ENCODE measurements at places on chromosomes 4 and X.

- H3K4me3 ChIP-seq: no peak overlapping the region
- no peaks in the 10 kb centered on the region for H3K27me3 ChIP-seq
- H3K4me1 ChIP-seq: no peaks in the 10 kb centered on the region
- DNase-seq: no peak
Observed at GRCh38 chr4:81541161-81541945, 69.6 kb upstream of the RASGEF1B start.

GRCh38 chr4:26787461-26788340 lies 72.9 kb upstream of the STIM2 start:
- H3K4me1 ChIP-seq: peaks cover 29% of the 10 kb centered on the region
- no peaks in the 10 kb centered on the region for H3K36me3 ChIP-seq
- no peak overlapping the region for H3K4me3 ChIP-seq
- DNase-seq: peak; percentile 52

GRCh38 chr4:78662658-78663057 lies 111.1 kb downstream of the ANXA3 start:
- peaks cover 65% of the 10 kb centered on the region for H3K4me1 ChIP-seq
- no peak overlapping the region for H3K27ac ChIP-seq
- no peaks in the 10 kb centered on the region for H3K27me3 ChIP-seq
- H3K36me3 ChIP-seq: no peaks in the 10 kb centered on the region
- no peak overlapping the region for H3K4me3 ChIP-seq

DNA sequence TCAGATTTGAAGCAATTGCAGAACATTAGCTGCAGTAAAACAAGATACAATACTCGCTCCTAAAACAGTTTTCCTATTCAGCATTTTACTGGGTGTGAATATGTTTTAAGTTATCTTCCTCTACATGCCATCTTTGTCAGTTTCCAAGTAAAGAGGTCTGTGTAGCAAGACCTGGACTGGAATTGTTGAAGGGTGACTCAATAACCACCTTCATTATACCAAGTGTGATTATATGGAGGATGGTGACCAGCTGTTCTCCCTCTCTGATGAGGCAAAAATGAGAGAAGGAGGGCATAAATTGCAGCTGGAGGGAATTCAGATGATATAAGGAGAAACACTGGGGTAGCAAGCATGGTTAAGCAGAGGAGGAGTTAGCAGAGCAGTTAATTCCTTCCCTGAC lies 922.1 kb upstream of the SLIT2 start:
- no peaks in the 10 kb centered on the region for H3K27me3 ChIP-seq
- DNase-seq: no peak
- peaks cover under 1% of the 10 kb centered on the region for H3K4me1 ChIP-seq
- H3K27ac ChIP-seq: no peak overlapping the region

DNA sequence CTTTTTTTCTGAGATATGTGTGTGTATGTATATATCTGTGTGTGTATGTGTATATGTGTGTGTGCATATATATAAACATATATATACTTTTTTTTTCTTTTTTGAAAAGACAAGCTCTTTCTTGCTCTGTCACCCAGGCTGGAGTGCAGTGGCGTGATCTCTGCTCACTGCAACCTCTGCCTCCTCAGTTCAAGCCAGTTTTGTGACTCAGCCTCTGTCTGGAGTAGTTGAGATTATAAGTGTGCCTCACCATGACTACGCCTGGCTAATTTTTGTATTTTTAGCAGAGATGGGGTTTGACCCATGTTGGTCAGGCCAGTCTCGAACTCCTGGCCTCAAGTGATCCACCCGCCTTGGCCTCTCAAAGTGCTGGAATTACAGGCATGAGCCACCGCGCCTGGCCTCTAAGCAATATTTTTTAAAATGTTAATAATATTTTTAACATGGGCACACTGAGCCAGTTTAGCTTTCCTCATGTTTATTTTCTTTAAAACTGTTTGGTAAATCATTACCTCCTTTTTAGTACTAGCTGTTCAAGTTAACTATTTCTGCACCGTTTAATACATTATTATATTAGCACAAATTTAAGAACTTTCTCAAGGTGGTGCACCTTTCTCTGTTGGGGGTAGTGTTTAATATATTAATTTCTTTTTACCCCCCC lies 33.3 kb downstream of the BBS12 start:
- no peaks in the 10 kb centered on the region for H3K27me3 ChIP-seq
- no peak overlapping the region for H3K4me3 ChIP-seq
- H3K27ac ChIP-seq: peak overlapping the region; percentile 11
- peak; percentile 46 for DNase-seq
- peaks cover 16% of the 10 kb centered on the region for H3K4me1 ChIP-seq
- H3K36me3 ChIP-seq: no peaks in the 10 kb centered on the region

GRCh38 chr4:2125023-2125422 lies 65.9 kb downstream of the NAT8L start:
- H3K4me3 ChIP-seq: no peak overlapping the region
- no peaks in the 10 kb centered on the region for H3K27me3 ChIP-seq
- no peak for DNase-seq
- no peaks in the 10 kb centered on the region for H3K36me3 ChIP-seq
- H3K4me1 ChIP-seq: no peaks in the 10 kb centered on the region

GRCh38 chrX:95101851-95102390 lies 1427.9 kb downstream of the FAM133A start:
- H3K4me1 ChIP-seq: no peaks in the 10 kb centered on the region
- H3K27ac ChIP-seq: no peak overlapping the region
- H3K36me3 ChIP-seq: no peaks in the 10 kb centered on the region
- no peaks in the 10 kb centered on the region for H3K27me3 ChIP-seq

DNA sequence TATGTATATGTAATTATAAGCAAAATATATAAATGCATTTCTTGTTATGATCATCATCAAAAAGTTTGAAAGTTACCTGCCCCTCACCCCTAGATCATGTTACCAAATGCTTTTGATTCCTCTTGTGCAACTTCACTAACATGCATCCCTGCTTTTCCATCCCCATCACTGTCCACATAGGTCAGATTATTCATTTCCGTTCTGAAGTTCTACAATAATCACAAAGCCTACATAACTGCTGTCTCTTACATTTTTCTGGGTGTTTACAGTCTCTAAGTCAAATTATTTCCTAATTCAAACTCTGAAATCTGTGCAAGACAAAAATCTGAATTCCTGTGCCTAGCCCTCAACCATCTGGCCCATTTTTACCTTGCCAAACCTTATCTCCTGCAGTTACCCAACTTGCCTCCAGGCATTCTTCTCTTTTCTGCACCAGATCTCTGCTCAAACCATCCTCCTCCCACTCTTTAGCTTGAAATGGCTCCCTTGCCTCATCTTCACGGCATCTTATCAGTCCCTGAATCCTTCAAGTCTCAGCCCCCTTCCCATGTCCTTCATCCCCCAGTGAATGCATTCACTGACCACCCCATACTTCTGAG lies 42.4 kb upstream of the SLC39A8 start:
- no peaks in the 10 kb centered on the region for H3K4me1 ChIP-seq
- peaks cover 13% of the 10 kb centered on the region for H3K27me3 ChIP-seq
- no peaks in the 10 kb centered on the region for H3K36me3 ChIP-seq
- no peak overlapping the region for H3K27ac ChIP-seq

DNA sequence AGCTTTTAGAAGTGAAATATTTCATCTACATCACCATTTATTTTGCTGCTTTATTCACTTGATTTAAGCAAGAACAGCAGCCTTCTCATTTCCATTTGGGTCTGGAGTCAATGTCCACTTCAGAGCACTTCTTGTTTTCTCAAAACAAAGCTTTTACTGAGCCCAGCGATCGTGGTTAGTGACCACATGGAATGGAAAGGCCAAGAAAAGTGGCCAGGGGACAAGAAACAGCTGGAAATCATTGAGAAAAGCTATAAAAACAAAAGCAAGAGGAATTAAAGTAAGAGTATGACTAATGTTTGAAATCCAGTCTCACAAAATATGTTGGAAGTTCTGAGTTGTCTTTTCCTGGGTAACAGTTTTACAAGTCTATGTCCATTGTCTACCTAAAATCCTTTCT lies 328.4 kb upstream of the INTU start:
- no peak for DNase-seq
- no peaks in the 10 kb centered on the region for H3K36me3 ChIP-seq
- H3K4me3 ChIP-seq: no peak overlapping the region
- no peaks in the 10 kb centered on the region for H3K27me3 ChIP-seq

GRCh38 chr4:145189981-145190380 lies 9.6 kb upstream of the OTUD4 start:
- no peak for DNase-seq
- H3K27me3 ChIP-seq: peaks cover 6% of the 10 kb centered on the region
- H3K27ac ChIP-seq: no peak overlapping the region
- no peak overlapping the region for H3K4me3 ChIP-seq
- no peaks in the 10 kb centered on the region for H3K4me1 ChIP-seq

- no peaks in the 10 kb centered on the region for H3K27me3 ChIP-seq
- DNase-seq: no peak
- H3K4me1 ChIP-seq: no peaks in the 10 kb centered on the region
- no peak overlapping the region for H3K27ac ChIP-seq
- no peaks in the 10 kb centered on the region for H3K36me3 ChIP-seq
Observed at GRCh38 chr4:92382128-92382527, 78.4 kb downstream of the GRID2 start.

DNA sequence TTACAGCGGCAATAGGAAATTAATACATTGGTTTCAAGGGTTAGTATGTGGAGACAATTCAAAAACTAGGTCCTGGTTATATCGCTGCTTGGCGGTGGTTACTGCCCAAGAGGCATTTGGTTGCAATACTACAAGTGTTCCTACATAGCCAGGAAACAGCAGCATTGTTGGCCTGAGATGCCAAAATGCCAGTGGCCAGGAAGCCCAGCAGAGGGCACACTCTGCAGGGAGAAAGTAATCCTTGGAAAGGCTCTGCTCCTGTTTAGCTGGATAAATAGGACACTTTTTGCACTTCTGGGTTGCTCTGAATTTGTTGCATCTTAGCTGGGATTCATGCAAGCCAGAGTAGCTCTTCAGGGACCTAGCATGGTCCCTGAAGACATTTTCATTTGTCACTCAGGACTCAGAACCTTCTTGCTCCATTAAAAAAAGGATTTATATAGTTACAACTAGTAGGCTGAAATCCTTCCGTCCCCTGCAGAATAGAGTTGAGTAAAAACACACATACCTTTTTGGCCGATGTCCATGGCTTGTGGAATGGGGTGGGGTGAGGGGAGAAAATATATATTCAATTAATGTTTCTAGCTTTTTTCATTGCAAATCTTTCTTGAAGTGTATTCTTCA lies 8.1 kb upstream of the GPR119 start:
- no peak overlapping the region for H3K4me3 ChIP-seq
- H3K4me1 ChIP-seq: no peaks in the 10 kb centered on the region
- no peaks in the 10 kb centered on the region for H3K36me3 ChIP-seq
- peaks cover 5% of the 10 kb centered on the region for H3K27me3 ChIP-seq
- no peak overlapping the region for H3K27ac ChIP-seq
- peak; percentile 50 for DNase-seq

DNA sequence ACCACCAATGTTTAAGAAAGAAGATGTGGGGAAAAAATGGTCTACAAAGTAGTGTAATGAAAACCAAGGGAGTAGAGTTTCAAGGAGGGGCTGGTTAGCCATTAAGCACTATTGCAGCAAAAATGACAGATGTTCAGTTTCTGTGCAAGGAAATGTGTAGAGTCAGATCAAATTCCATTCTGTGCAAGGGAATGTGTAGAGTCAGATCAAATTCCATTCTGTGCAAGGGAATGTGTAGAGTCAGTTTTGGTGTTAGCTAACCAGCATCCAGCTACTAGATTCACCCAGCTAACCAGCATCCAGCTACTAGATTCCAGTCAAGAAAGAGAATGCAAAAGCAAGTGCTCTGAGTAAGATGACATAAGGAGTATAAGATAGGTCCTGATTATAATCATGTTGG lies 208.8 kb downstream of the COX18 start:
- H3K36me3 ChIP-seq: no peaks in the 10 kb centered on the region
- H3K27ac ChIP-seq: no peak overlapping the region
- H3K27me3 ChIP-seq: no peaks in the 10 kb centered on the region
- DNase-seq: no peak

GRCh38 chrX:115988825-115989224 lies 181.7 kb upstream of the AGTR2 start:
- no peak for DNase-seq
- no peak overlapping the region for H3K4me3 ChIP-seq
- no peaks in the 10 kb centered on the region for H3K36me3 ChIP-seq
- H3K27me3 ChIP-seq: no peaks in the 10 kb centered on the region

- no peak overlapping the region for H3K27ac ChIP-seq
- no peaks in the 10 kb centered on the region for H3K4me1 ChIP-seq
- H3K4me3 ChIP-seq: no peak overlapping the region
- DNase-seq: no peak
- no peaks in the 10 kb centered on the region for H3K27me3 ChIP-seq
Observed at GRCh38 chrX:568311-568710, 62.3 kb upstream of the SHOX start.

DNA sequence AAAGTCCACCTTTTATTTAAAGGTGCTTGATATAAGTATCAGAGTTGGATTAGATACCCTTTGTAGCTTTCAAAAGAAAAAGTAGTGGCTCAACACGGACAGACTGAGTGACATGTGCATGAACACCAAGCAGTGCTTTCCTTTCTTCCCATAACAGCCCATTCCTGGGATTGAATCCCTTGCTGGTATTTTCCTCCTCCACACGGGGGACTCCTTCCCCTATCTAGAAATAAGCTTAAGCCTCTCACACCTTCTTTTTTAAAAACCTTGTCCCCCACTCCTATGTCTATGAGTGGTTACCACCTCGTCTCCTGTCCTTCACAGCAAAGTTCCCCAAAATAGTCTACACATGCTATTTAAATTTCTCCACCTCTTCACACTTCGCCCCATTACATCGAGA lies 5.1 kb downstream of the AP1S2 start:
- no peaks in the 10 kb centered on the region for H3K36me3 ChIP-seq
- no peaks in the 10 kb centered on the region for H3K27me3 ChIP-seq
- H3K4me3 ChIP-seq: no peak overlapping the region
- H3K4me1 ChIP-seq: peaks cover 5% of the 10 kb centered on the region
- DNase-seq: peak; percentile 29

DNA sequence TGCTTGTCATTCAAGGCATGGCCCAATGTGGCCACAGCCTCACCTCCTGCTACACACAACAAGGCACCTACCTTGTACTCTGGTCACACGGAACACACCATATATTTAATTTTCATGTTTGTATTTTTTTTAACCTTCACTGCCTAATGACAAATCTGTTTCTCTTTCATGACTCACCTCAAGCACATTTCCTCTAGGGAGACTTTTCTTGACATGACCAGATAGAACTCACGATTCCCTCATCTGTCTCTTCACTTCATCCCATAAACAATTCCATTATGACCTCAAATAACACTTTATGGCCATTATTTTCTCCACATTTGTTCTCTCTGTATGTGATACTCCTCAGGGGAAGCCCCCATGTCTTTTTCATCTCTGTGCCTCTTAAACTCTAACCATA lies 11.1 kb downstream of the DRP2 start:
- H3K4me3 ChIP-seq: no peak overlapping the region
- no peaks in the 10 kb centered on the region for H3K27me3 ChIP-seq
- H3K27ac ChIP-seq: no peak overlapping the region
- H3K36me3 ChIP-seq: no peaks in the 10 kb centered on the region

DNA sequence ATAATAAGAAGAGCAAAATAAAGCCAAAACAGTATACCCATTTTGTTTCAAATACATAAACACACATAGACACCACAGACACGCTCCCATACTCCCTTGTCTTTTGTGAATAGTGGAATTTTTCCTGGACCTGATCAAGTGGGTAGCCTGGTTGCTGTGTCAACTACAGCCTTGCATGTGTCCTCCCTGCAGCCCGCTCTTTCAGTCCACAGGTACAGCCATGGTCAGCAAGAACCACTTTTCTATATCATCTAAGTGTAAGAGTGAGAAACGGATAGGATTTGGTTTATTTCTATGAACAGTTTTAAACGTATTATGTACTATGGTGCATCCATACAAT lies 9.8 kb downstream of the PWWP3B start:
- H3K4me3 ChIP-seq: no peak overlapping the region
- no peaks in the 10 kb centered on the region for H3K27me3 ChIP-seq
- no peaks in the 10 kb centered on the region for H3K4me1 ChIP-seq
- no peaks in the 10 kb centered on the region for H3K36me3 ChIP-seq
- no peak overlapping the region for H3K27ac ChIP-seq
- no peak for DNase-seq

Data from endothelial cell of umbilical vein (primary cell).